ENCODE measurements at places on chromosomes 7 and 10. TPM values are rescaled to one million over a fixed set of nuclear protein-coding genes. Genes with fewer than 3 reads are reported as not detected.

The ZC3HAV1L gene
- total RNA-seq = 22.2 TPM

The AGMO gene
- total RNA-seq = 1.4 TPM

The GHRHR gene
- not detected for total RNA-seq

DNA sequence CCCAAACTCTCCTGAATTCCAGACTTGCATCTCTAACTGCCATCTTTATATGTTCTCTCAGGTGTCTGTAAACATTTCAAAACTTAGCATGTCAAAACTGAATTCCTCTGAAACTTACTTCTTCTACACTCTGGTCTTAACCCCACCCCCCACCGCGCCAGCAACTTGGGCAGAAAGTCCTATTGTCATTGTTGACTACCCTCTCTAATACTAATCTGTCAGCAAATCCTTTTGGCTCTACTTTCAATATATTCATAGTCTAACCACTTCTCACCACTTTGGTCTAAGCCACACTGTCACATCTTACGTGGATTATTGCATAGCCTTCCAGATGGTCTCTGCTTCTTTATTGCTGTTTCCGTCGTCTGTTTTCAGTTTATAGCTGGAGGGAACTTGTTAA lies 86.6 kb downstream of the AHCYL2 start:
- peak; percentile 34 for DNase-seq

GRCh38 chr7:117715784-117716445 lies 157.3 kb downstream of the CTTNBP2 start:
- DNase-seq = no peak

GRCh38 chr10:98446151-98446660 lies 529 bp downstream of the HPS1 start:
- no peak for DNase-seq

GRCh38 chr10:3907514-3907913 lies 122.5 kb upstream of the KLF6 start:
- no peak for DNase-seq

GRCh38 chr10:12907656-12908055 lies 93.9 kb downstream of the CCDC3 start:
- DNase-seq = peak; percentile 54

- no peak for DNase-seq
These were observed 825.3 kb upstream of the MBL2 start for GRCh38 chr10:53597835-53598251.

GRCh38 chr10:67790534-67791408 lies 47.2 kb downstream of the DNAJC12 start:
- DNase-seq = no peak

- DNase-seq = no peak
These were observed 4.5 kb upstream of the HKDC1 start for GRCh38 chr10:69215405-69216171.

GRCh38 chr10:122191936-122192541 lies 79.1 kb upstream of the BTBD16 start:
- no peak for DNase-seq

Measured in skin of body (tissue), 3 donors.